Activated T-cell treated with anti-CD3 and anti-CD28 coated beads for 24 hours (primary cell): ENCODE measurements at places on chromosomes 6 and 20.

GRCh38 chr6:82954937-82955577 lies 110.6 kb downstream of the UBE3D start:
- DNase-seq = no peak

DNA sequence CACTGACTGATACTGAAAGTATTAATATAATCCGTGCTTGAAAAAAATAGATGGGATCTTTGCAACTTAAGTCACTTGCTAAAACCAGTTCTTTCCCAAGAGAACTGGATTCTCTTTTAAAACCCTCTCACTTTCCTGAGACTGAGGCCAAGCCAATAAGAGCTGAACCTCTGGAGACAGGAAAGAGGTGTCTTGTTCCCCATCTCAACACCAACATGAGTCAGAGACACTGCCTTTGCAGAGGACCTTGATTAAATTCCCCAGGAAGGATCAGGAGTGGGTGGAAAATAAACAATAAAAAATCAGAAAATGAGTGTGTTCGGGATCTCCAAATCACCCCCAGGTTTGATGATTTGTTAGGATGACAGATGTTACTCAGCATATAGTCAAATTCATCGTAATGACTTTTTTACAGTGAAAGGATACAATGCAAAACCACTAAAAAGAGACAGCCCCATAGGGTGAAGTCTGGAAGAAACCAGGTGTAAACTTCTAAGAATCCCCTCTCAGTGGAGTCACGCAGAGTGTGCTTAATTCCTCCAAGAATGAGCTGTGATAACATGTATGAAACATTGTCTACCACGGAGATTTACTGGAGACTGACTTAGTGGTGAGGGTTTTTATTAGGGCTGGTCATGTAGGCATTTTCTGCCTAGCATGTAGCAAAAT lies 122.8 kb upstream of the BEND3 start:
- no peak for DNase-seq

DNA sequence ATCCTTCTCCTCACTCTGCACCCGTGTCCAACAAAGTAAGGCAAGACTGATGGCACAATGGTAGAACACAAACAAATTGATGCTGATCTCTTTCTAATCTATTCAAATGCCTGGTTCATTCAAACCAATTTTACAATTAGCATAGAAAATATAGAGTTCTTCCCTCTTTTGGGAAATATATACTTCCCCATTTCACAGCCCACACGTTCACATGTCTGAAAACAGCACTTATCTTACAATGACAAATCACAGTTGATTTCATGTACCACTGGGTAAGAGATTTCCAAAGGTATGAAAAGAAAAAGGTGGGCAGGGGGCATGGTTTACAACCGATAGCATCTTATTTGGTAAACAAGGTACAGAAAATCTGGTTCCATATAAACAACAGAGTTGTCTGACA lies 137.6 kb downstream of the RNGTT start:
- no peak for DNase-seq

DNA sequence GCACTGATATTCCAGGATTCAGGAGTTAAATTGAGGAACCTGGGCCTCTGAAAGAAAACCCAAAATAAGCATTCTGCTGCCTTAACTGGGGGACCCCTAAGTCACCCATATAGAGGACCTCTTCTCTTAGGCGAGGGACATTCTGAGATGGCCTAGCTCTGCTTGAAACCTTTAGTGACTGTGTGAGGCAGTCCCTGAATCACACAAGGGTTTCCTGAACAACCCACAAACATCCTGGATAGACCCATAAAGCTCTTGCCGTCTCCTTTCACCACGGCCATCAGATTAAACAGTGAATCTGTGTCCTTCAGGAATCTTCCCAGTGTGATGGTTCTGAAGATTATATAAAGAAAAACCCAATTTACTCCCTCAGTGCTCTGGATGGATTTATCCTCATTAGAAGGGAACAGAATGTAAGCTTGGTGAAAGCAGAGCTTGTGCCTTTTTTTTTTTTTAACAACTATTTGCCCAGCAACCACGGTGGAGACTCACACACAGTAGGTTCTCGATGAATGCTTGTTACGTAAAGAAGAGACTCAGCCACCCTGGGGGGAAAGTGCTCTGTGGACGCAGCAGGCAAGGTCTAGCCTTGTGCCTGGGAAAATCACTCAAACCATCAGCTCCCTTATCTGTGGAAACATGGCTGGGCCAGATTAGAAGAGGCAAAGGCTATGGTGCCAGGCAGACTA lies 39.1 kb upstream of the SIRPG start:
- DNase-seq = no peak

- no peak for DNase-seq
Measured at GRCh38 chr6:88365230-88365629, 199.1 kb upstream of the CNR1 start.

GRCh38 chr6:114651611-114652010 lies 308.8 kb upstream of the HS3ST5 start:
- DNase-seq = no peak

DNA sequence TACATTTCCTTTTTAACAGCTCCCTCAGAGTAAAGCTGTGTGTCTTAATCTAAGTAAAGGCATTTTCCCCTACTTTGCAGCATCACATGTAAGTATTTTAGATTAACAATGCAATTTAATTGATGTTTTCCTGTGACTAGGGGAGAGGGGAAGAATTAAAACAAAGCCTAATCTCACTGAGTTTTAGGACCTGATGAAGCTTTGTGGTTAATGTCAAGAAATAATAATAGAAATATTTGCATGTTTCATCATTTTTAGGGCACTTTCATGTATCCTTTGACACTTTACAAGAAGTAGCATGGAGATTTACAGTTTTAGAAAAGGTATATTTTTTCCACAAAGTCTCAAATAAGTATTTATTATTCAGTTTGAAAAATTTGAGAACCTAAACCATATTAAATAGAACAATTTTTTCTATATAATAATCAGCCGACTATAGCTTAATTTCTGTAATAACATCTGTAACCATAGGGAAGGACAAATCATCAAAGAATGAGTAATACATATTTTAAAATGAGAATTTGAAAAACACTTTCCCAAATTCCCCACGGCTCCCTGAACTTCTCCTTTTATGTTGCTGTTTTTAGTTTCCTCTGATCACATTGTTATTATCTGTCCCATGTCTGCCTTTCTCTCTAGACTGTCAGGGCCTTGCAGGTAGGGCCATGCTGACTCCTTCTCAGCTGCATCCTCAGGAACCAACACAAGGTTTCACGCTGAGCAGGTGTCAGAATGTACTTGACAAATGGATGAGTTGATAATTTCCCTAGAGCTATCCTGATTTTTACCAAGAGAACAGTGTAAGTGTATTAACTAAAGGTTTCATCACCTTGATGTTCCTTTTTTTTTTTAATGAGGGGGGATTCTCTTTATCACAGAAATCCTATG lies 338.1 kb downstream of the SYNE1 start:
- no peak for DNase-seq

GRCh38 chr6:10395704-10396546 lies 18.9 kb downstream of the TFAP2A start:
- no peak for DNase-seq

DNA sequence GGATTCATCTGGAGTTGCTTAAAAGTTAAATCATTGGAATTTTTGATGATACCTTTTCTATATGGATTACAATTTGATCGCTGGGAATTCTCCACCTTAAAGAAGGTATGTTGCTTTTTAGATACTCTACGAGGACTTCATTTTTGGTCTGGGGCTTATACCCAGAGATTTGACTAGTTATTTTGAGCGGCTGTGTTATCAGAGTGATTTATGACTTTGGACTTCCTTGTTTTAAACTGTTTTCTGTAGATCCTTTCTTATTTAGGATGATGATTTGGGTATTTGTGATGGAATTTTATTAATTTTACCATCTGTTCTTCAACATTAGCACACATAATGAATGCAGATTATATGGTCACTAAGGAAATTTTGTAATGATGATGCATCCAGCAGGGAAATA lies 75.2 kb downstream of the SOX4 start:
- DNase-seq = no peak

- no peak for DNase-seq
Measured at GRCh38 chr6:16157909-16158308, 29.0 kb downstream of the MYLIP start.

GRCh38 chr6:71478834-71479541 lies 190.4 kb downstream of the OGFRL1 start:
- no peak for DNase-seq

- DNase-seq = no peak
Measured at GRCh38 chr6:144922120-144922722, 637.1 kb downstream of the UTRN start.
